ENCODE measurements at places on chromosomes 16 and 17. TPM values are rescaled to one million over a fixed set of nuclear protein-coding genes. Genes with fewer than 3 reads are reported as not detected.

ABCA3 gene
- total RNA-seq, result 7.0 TPM

TP53TG3F gene
- total RNA-seq, result not detected

ELMO3 gene
- 1.9 TPM for total RNA-seq

LCAT gene
- 5.9 TPM for total RNA-seq

PLCG2 gene
- total RNA-seq, result 1.5 TPM

CA4 gene
- not detected for total RNA-seq

CFAP97D1 gene
- total RNA-seq, result not detected

PLXDC1 gene
- 67.6 TPM for total RNA-seq

CCDC144A gene
- total RNA-seq, result 10.1 TPM

CBX2 gene
- total RNA-seq, result not detected

KIF18B gene
- 0.05 TPM for total RNA-seq

DNA sequence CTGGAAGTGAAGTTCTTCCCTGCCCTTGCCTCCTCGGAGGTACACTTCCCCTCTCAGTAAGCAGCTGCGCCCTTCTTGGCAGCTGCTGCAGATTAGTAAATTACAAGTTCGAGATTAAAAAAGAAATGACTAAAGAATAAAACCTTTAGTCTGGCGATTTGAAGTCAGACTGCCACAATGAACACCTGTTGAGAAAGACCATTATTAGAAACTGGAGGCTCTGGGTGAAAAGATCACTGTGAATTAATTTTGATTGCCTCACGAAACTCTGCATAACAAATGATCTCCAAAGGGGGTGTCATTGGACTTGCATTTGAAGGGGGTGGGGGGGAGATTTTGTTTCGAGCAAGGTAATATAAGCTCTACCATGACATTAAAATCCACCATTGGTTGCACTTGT lies 39.3 kb downstream of the SALL1 start:
- no peaks in the 10 kb centered on the region for H3K36me3 ChIP-seq
- H3K27ac ChIP-seq, result no peak overlapping the region
- no peak overlapping the region for H3K4me3 ChIP-seq
- DNase-seq, result no peak
- H3K4me1 ChIP-seq, result no peaks in the 10 kb centered on the region
- H3K27me3 ChIP-seq, result peaks cover 24% of the 10 kb centered on the region

DNA sequence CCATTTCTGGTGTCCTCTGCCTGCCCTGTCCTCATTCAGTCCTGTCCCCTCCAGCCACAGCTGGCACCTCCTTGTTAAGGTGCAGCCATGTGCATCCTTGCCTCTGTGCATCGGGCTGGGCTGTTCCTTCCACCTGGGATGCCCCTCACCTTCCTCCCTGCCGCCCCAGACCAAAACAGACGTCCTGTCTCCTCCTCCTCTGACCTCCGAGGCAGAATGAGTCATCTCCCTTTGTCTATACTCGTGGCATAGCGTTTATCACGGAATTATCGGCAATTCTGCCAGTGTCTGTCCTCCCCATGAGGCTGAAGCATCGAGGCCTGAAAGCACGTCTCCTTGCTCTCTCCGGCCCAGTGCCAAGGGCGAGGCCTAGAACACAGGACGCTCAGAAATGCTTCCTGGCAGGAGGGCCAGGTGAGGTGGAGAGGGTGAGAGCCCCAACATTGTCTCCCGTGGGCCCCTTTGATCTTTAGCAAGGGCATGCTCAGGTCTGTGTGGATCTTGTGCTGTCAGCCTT lies 4.6 kb downstream of the RAI1 start:
- no peak for DNase-seq
- no peaks in the 10 kb centered on the region for H3K27me3 ChIP-seq
- H3K4me3 ChIP-seq, result no peak overlapping the region
- no peaks in the 10 kb centered on the region for H3K36me3 ChIP-seq

DNA sequence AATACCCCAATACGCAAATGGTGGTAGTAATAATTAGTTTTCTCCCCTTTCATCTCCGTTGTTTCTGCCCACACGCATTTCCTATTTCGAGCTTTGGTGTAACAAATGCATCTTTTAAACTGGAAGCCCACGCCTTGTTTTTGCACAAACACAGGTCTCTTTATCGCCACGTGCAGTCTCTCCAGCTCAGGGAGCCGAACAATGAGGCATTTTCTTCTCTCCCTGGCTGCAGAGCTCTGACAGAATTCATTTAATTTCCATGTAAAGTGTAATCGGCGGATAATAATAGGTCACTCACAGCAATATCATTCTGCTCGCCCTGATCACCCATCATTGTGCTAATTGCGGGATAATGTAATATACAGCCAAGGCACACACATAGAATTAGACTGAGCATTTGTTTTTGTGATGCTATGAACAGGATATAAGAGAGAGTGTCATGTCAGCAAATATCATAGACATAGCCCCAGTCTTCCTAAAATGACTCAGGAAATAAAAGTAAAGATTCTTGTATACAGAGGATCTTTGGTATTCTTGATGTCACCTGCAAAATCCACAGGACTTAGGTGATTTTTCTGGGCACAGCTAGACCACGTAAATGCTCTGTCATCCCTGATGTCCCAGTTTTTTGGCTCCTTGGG lies 452.6 kb upstream of the CDH11 start:
- H3K4me3 ChIP-seq, result no peak overlapping the region
- no peaks in the 10 kb centered on the region for H3K36me3 ChIP-seq
- H3K4me1 ChIP-seq, result no peaks in the 10 kb centered on the region
- no peak overlapping the region for H3K27ac ChIP-seq
- no peaks in the 10 kb centered on the region for H3K27me3 ChIP-seq

DNA sequence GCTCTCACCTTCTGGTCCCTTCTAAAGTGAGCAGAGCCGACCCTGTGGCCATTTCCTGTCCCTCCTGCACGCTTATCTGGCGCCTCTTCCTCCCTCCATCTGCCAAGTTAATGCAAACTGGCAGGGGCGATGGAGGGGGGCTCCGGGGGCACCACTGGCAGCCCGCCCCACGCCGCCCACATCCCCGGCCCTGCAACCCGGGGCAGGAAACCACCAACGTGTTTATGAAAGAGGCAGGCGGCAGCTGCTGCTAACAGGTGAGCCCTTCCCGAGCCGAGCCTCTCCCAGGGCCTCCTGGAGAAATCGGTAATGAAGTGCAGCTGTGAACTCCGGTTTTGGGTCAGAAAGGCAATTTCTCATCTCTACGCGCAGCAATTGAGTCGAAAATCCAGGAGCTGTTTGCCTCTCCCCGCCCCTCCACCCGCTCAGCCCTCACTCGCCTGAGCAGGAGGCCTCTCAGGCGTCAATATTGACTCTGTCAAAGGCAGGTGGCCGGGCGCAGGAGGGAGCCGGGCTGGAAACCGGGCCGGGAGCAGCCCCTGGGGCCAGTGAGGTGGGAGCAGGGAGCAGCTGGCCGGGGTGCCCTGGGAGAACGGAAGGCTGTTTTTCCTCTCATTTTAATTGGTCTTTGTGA lies 164.4 kb upstream of the GSE1 start:
- DNase-seq, result peak; percentile 44
- peak overlapping the region; percentile 19 for H3K4me3 ChIP-seq
- no peaks in the 10 kb centered on the region for H3K27me3 ChIP-seq

- H3K27me3 ChIP-seq, result no peaks in the 10 kb centered on the region
- no peak for DNase-seq
- H3K4me1 ChIP-seq, result no peaks in the 10 kb centered on the region
- H3K4me3 ChIP-seq, result no peak overlapping the region
- no peaks in the 10 kb centered on the region for H3K36me3 ChIP-seq
- no peak overlapping the region for H3K27ac ChIP-seq
These were observed 233.1 kb downstream of the CBLN1 start for GRCh38 chr16:49048557-49048956.

GRCh38 chr17:40171750-40172149 lies 5.5 kb upstream of the RAPGEFL1 start:
- H3K36me3 ChIP-seq, result peaks cover 61% of the 10 kb centered on the region
- no peaks in the 10 kb centered on the region for H3K27me3 ChIP-seq
- DNase-seq, result no peak
- peaks cover 1% of the 10 kb centered on the region for H3K4me1 ChIP-seq

GRCh38 chr16:31094088-31094423 lies 541 bp downstream of the VKORC1 start:
- peak overlapping the region; percentile 84 for H3K27ac ChIP-seq
- H3K27me3 ChIP-seq, result no peaks in the 10 kb centered on the region
- peaks cover 9% of the 10 kb centered on the region for H3K36me3 ChIP-seq
- no peak for DNase-seq
- H3K4me3 ChIP-seq, result peak overlapping the region; percentile 82

- DNase-seq, result no peak
- H3K27me3 ChIP-seq, result no peaks in the 10 kb centered on the region
- peaks cover 8% of the 10 kb centered on the region for H3K4me1 ChIP-seq
These were observed 14.6 kb downstream of the STH start for GRCh38 chr17:46013502-46014165.

DNA sequence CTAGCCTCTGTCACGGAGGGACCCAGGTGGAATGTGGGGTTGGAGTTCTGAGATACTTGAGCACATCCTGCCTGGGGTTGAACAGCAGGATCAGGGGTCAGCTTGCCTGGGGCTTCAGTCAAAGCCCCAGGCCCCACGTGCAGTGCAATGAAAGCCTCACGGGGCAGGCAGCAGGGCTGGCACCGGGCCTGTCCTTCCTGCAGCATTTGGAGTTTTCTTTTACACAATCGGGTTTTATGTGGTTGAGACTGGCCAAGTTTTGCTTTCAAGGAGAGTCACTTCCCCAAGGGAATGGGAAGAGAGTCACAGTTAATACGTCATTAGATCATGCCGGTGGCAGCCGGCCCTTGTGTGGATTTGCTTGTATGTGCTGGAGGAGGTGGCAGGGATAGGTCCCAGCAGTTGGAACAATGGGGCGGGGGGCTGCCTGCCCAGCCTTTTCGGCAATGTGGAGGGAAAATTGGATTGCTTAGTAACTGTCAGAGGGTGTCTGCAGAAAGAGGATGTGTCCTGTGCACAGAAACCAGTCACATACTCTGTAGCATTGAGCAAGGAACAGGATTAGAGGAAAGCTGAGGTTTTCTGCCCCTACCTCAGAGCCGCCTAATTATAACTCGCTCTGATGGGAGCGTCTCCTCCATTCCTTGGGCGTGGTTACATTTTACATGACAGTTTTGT lies 4.5 kb downstream of the RMI2 start:
- no peak overlapping the region for H3K4me3 ChIP-seq
- DNase-seq, result no peak
- no peak overlapping the region for H3K27ac ChIP-seq
- peaks cover 27% of the 10 kb centered on the region for H3K4me1 ChIP-seq

- peaks cover 74% of the 10 kb centered on the region for H3K27me3 ChIP-seq
- H3K4me3 ChIP-seq, result no peak overlapping the region
- DNase-seq, result no peak
- no peak overlapping the region for H3K27ac ChIP-seq
These were observed 17.9 kb upstream of the ZFHX3 start for GRCh38 chr16:73065632-73066330.

DNA sequence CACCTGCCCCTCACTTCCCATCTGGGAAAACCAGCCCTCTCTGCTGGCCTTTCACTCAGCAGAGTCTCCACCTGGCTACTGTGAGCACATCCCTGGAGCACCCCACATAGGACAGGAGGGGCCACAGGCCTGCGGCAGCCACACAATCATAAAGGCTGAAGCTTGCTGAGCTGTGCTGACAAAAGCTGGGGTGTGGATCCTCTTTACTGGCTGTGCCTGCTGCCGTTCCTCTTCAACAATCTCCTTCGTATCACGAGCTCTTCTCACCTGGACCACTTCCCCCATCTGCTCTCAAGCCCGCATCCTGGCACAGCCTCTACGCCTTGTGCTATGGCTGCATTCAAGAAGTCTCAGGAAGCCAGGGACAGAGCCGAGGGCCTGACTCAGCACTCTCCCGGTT lies 86.1 kb downstream of the ZNF778 start:
- peak overlapping the region; percentile 21 for H3K27ac ChIP-seq
- DNase-seq, result no peak
- no peak overlapping the region for H3K4me3 ChIP-seq
- no peaks in the 10 kb centered on the region for H3K27me3 ChIP-seq
- peaks cover 59% of the 10 kb centered on the region for H3K4me1 ChIP-seq

DNA sequence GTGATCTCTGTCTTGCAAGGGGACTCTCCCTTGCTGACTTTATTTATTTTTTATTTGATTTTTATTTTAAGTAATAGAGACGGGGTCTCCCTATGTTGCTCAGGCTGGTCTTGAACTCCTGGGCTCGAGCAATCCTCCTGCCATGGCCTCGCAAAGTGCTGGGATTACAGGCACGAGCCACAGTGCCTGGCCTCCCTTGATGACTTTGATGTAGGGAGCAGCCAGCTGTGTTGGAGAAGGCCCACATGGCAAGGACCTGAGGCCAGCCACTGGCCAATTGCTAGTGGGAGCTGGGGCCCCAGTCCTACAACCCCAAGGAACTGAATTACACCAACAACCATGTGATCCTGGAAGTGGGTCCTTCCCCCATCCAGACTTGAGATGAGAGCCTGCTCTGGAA lies 81.8 kb downstream of the CNGB1 start:
- no peak overlapping the region for H3K4me3 ChIP-seq
- peaks cover under 1% of the 10 kb centered on the region for H3K4me1 ChIP-seq
- no peaks in the 10 kb centered on the region for H3K36me3 ChIP-seq
- no peak overlapping the region for H3K27ac ChIP-seq
- peaks cover 23% of the 10 kb centered on the region for H3K27me3 ChIP-seq

DNA sequence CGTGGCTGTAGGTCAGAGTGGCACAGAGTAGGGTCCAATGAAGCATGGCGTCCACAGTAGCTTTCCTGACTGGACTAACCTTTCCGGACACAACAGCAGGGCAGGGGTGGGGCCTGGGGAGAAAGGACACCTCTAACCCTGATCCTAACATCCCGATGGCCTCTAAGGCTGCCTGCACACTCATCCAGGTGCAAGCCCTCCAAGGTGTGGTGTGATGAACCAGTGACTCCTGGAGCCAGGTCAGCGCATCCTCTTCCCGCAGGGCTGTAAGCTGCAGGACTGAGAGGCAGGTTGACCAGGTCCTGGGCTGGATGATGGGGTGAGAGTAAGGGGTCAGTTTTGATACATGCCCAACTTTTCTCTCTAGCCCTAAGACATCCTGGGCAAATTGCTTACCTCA lies 3.1 kb upstream of the ERBB2 start:
- DNase-seq, result no peak
- no peak overlapping the region for H3K4me3 ChIP-seq
- H3K27ac ChIP-seq, result no peak overlapping the region
- H3K4me1 ChIP-seq, result peaks cover 9% of the 10 kb centered on the region

DNA sequence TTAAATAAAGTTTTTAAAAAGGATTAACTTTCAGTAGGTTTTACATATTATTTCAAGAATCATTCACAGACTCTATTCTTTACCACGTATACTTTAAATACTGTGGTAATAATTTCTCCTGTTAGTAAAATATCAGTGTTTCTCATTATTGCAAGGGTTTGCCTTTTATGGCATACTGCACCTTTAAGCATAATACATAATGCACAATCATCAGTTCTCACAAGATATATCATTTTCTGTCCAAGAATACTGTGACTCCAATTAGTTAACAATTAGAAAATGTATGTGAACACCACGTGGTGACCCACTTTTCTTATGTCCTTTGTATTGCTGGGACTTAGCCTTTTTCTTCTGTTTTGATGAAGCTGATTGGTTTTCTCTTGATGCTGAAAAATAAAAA lies 25.7 kb downstream of the NME2 start:
- DNase-seq, result no peak
- H3K4me3 ChIP-seq, result no peak overlapping the region
- no peaks in the 10 kb centered on the region for H3K27me3 ChIP-seq
- H3K4me1 ChIP-seq, result no peaks in the 10 kb centered on the region

- H3K4me3 ChIP-seq, result peak overlapping the region; percentile 33
- peaks cover 12% of the 10 kb centered on the region for H3K36me3 ChIP-seq
- H3K27me3 ChIP-seq, result peaks cover 13% of the 10 kb centered on the region
- no peak overlapping the region for H3K27ac ChIP-seq
- no peak for DNase-seq
- H3K4me1 ChIP-seq, result peaks cover 35% of the 10 kb centered on the region
These were observed 890 bp upstream of the CLDN7 start for GRCh38 chr17:7262935-7263800.

Measured in CD4-positive, alpha-beta T cell (primary cell).